ENCODE measurements at places on chromosomes 12 and 14.

- no peak for DNase-seq
Measured at GRCh38 chr14:94227029-94227428, 52.9 kb downstream of the PPP4R4 start.

DNA sequence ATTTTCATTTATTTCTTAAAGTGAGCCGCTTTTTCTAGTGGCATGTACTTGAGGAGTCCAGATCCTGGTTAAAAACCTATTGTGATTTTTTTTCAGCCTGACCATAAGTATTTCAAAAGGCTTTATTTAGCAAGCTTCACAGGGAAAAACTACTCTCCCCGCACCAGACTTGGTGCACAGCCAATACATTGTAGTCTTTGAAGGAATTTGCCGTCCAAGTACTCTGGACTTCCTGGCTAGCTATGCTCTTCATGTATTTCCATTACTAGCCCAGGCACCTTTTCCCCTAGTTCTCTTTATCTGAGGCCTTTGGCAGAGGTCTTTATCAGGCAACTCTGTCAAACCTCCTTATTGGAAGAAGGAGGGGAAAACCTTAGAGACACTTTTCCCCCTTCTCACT, 234.7 kb downstream of the CCDC91 start:
- no peak for DNase-seq

GRCh38 chr14:69811227-69811867, 14.3 kb upstream of the SLC10A1 start:
- no peak for DNase-seq

- no peak for DNase-seq
Measured at GRCh38 chr14:93742761-93743160, 45.5 kb downstream of the PRIMA1 start.

- no peak for DNase-seq
Measured at GRCh38 chr12:51695241-51696010, 104.4 kb downstream of the SCN8A start.

GRCh38 chr14:100155756-100156616, 3.5 kb downstream of the DEGS2 start:
- DNase-seq: no peak

DNA sequence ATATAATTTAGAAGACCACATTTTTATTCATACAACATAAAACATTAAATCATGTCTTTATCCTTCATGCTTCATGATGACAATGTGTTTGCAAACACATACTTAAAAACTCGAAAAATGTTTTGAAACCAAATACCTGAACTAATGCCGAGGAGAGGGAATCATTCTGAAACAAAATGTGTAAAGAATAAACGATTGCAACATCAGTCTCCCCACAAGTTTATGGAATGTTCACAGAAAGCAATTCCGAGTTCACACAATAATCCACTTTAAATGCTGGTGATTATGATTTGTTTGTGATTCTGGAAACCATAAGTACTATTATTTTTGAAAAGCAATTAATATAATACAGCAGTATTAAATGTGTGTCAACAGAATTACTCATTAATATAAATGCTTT, 84.5 kb upstream of the PDZRN4 start:
- DNase-seq: no peak

DNA sequence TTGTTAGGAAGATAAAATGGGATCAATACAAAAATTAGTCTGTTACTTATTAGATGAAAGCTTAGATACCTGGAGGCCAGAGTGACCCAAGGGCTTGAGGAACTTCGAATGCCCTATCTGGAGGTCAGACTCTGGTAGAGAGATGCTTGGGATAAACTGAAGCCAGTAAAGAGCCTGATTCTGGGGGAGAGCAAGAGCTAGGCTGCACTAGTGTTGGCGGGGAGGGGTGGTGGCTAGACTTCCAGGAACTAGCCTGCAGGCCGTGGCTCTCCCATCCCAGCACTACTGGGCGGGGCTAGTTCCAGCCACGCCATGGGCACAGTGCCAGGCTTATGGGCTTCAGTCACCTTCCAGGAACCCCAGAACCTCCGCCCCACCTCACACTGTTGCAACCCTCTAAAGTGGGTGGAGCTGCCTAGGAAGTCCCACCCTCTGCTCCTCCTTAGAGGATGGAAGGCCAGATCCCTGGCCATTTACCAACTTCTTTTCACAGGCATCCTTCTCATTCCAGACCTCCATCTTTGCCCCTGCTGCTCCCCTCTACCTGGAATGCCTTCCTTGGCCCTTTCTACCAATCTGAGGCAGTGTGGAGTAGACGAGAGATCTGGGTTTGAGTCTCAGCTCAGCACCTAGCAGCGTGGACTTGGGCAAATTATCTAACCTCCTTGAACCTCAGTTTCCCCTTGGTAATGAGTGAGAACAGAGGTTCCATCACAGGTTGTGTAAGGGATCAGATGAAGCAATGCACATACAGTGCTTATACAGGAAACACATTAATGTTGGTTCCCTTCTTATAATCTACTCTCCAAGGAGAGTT, 6.3 kb upstream of the NFE2 start:
- peak; percentile 34 for DNase-seq

DNA sequence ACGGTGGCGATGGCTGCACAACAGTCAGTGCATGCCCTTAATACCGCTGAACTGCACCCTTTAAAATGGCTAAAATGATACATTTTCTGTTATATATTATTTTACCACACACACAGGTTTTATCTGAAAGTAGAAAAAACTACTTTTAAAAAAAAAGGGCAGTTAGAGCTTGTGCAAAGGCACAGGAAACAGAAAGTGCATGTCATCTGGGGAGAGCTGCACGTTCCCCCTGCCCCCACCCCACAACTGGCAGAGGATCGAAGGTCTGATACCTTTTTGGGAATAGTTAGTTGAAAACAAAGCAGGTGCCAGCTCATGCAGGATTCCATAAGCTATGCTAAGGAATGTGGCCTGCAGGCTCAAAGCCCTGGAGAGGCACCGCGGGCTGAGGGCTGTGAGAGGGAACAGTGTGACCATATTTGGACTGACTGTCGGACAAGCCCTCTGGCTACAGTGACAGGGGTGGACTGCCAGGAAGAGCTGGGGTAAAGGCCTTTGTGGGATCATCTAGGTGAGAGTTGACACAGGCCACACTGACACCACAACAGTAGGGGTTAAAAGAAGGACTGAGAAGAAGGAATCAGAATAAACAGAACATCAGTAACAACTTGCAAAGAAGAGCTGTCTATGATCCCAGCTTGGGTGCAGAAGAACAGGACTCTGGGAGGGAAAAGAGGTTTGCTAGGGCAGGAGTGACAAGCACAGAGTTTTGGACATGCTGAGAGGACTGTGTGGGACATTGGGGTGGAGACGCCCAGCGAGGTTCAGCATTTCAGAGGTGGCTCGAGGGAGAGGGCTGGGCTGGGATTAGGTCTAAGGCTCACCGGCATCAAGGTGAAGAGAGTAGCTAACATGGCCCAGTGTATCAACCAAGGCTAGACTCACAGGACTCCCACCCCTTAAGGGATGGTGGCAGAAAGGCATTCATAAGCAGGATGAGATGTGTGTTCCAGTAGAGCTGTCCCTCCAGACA, 54.6 kb downstream of the ACTN1 start:
- peak; percentile 33 for DNase-seq

All from CD4-positive, alpha-beta T cell treated with Interleukin-17A for 4 hours (primary cell).